Ascending aorta (tissue), 2 donors: ENCODE measurements at places on chromosomes 12 and 14.

GRCh38 chr14:92984082-92984788 lies 61.3 kb downstream of the CHGA start:
- DNase-seq: no peak

GRCh38 chr14:99574099-99574880 lies 29.7 kb downstream of the CCDC85C start:
- DNase-seq: no peak

DNA sequence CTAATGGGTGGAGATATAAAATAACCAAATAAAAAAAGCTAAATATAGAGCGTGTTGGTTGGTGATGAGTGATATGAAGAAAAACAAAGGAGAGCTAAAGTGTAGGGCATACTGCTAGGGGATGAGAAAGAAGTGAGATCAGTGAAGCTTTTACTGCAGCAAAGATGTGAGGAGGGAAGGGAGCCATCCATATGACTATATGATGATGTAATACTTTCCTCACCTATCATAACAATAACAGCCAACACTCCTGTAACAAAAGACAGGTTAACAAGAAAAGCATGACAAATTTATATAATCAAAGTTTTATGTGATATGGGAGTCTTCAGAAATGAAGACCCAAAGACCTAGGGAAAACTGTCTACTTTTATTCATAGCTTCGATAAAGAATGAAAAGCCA lies 57.4 kb upstream of the LRFN5 start:
- no peak for DNase-seq

- no peak for DNase-seq
Measured at GRCh38 chr14:32530800-32531199, 201.7 kb downstream of the AKAP6 start.

- DNase-seq: no peak
Measured at GRCh38 chr12:123805173-123805572, 43.1 kb downstream of the DNAH10 start.

GRCh38 chr14:51202914-51203665 lies 37.0 kb upstream of the TMX1 start:
- no peak for DNase-seq

DNA sequence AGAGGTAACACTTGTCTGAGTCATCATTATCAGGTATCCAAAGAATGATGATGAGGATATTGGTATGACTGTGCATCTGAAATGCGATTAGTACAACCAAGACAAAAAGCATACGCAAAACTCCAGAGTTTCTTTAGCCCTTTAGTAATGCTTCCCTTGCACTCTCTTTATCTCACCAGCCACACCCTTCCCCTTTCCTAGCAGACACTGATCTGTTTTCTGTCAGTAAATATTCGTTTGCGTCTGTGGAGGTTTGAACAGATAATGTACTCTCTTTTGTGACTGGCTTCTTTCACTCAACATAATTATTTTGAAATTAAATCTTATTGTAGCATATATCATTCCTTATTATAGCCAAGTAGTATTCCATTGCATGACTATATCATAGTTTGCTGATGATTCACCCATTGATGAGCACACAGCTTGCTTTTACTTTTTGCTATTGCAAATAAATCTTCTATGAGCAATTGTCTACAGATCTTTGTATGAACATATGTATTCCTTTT lies 775.7 kb downstream of the SLC6A15 start:
- no peak for DNase-seq

DNA sequence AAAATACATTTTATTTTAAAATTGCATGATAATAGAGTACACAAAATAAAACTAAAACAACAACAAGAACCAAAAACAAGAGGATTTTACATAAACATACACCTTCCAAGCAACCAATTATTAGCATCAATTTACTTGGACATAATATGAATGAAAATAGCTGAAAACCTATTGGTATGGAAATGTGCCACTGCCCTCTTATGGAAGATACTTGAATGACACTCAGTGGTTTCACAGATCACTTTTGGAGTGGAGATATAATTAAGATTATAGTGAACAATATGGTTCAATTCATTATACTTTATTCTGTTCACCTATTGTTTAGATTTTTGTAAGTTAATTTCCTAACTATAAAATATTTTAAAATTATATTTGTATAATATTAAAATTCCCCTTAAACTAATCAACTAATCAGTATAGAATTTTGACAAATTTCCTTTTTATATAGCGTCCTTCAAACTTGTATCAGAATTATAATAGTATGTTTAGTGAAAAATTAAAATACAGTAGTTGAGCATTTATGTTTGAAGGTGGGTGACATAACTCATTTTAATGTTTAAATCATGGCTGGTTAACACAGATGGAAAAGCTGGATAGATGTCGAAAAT lies 70.1 kb downstream of the SLC6A15 start:
- no peak for DNase-seq

GRCh38 chr14:92505826-92506225 lies 7.8 kb upstream of the RIN3 start:
- peak; percentile 58 for DNase-seq

- DNase-seq: peak; percentile 61
Measured at GRCh38 chr14:105065280-105066228, at the start of gene GPR132. Gene GPR132 (minus strand): TSS chr14:105065430. CDS start chr14:105055420, 10,010 bp downstream.

- DNase-seq: no peak
Measured at GRCh38 chr14:30077946-30078345, 150.3 kb upstream of the PRKD1 start.

DNA sequence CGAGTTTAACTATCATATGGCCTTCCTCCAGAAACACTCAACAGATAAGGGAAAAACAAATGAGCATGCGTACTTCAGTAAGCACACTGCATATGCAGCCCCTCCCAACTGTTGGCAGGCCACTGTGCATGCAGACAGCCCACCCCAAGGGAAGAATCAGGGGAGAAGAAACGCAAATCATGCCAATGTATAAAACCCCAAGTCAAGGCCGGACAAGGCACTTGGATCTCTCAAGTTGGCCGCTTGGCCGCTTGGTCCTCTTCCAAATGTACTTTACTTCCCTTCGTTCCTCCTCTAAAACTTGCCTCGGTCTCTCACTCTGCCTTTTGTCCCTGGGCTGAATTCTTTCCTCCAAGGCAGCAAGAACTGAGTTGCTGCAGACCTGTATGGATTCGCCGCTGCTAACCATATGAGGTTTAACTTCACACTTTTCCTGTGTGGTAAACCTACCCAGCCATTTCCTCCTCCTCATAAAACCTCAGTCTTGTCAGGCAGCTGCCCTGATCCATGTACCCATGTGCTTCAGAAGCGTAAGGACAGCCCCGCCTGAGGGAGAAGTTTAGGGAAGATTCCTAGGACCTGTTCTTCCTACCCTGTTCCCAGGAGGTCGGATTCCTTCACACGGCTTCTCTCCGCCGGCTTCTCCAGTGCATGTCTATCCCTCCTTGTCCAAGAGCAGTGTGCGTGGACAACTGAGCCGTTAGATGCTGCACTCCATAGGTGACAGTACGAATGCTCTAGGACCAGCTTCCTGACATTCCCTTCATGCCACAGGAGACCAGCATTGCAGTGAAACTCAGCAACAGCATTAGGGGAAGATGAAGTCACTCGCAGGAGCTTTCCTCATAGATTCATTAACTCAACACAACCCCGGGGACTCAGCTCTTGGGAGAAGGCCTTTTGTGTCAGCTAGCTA lies 188.0 kb downstream of the MON2 start:
- no peak for DNase-seq

DNA sequence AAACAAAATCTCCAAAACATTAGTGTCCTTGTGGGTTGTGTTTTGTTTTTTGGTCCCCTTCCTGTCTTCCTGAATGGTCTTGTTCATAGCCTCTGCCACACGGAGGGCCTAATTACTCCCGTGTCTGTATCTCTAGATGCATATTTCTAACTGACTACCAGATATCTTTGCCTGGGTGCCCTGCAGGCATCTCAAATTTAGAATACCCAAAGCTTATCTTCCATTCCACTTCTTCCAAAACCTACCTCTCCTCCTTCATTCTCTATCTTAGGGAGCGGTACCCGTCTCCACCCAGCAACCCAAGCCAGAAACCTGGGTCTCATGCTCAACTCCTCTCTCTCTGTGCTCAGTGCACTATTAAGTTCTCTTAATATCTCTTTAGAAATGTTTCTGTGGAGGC lies 10.9 kb upstream of the METAP2 start:
- DNase-seq: no peak

GRCh38 chr12:62517887-62518286 lies 51.3 kb downstream of the MON2 start:
- DNase-seq: no peak

- no peak for DNase-seq
Measured at GRCh38 chr12:104620837-104621531, 164.2 kb downstream of the CHST11 start.

DNA sequence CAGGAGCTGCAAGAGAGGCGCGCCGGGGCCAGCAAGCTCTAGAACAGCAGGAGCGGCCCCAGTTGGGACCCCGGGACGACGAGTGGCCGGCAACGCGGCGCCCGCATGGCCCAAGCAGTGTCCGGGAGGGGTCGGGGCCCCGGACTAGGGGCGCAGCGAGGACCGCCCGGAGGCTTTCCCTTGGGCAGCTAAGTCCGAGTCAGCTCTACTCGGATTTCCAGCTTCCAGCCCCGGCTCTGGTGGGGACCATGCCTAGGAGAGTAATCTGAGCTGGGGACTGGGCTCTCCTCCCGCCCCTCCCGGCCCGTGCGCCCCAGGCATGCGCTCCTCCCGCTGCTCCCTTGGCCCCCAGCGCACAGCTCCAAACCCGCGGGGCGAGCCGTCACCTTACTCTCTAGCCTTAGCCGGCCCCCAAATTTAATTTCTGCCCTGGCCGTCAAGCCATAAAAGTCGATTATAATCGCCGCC lies 41.6 kb upstream of the CAPRIN2 start:
- peak; percentile 68 for DNase-seq

DNA sequence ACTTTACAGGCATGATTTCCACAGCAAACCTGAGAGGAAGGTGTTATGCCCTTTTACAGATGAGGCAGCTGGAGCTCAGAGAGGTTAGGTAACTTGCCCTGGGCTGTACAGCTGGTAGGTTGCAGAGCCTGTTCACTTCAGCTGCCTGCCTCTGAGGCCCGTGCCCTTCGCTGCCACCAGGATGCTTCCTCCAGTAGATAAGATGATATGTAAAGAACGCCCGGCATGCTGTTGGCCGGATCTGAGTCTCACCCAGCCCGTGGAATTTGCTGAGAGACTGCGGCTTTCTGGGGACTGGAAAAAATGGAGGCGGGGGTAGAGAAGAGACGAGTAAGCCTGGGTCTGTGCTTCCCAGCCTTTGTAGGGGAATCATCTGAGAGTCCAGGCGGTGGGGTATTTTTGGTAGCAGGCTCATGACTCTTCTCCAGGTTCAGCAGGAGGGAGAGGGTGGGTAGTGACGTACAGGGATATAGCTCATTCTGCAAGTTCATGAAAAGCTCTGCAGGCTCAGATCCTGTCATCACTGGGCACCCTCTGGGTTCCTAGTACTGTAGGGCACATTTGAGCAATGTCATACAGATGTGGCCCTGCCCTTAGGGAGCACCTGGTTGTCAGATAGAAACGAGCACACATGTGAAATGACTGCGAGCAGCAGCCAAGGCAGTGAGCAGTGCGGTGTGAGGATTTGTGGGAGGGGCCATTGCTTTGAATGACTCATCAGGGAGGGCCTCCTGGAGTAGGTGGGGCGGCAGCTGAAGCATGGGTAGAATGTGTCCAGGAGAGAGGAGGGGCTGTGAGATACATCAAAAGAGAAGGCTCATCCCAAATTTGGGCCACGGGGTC lies 159.4 kb downstream of the TSPAN9 start:
- DNase-seq: no peak

- no peak for DNase-seq
Measured at GRCh38 chr12:66662729-66663128, 16.1 kb downstream of the GRIP1 start.

GRCh38 chr12:115922952-115923564 lies 354.4 kb downstream of the MED13L start:
- DNase-seq: peak; percentile 30
